ENCODE measurements at places on chromosomes 12 and 14.

DNA sequence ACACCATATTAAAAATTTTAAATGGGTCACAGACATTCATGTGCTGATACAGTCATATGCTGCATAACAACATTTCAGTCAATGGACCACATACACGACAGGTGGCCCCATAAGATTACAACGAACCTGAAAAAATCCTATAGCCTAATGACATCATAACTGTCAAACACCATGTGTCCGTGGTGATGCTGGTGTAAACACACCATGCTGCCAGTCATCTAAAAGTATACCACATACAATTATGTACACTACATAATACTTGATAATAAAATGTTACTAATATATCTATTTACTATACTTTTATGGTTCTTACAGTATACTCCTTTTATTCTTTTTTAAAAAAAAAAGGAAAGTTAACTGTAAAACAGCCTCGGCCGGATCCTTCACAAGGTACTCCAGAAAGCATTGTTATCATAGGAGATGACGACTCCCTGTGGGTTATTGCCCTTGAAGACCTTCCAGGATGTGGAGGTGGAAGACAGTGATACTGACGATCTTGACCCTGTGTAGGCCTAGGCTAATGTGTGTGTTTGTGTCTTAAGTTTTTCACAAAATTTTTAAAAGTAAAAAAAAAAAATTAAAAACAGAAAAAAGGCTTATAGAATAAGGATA is 5.0 kb upstream of the TDG start:
- DNase-seq = no peak

DNA sequence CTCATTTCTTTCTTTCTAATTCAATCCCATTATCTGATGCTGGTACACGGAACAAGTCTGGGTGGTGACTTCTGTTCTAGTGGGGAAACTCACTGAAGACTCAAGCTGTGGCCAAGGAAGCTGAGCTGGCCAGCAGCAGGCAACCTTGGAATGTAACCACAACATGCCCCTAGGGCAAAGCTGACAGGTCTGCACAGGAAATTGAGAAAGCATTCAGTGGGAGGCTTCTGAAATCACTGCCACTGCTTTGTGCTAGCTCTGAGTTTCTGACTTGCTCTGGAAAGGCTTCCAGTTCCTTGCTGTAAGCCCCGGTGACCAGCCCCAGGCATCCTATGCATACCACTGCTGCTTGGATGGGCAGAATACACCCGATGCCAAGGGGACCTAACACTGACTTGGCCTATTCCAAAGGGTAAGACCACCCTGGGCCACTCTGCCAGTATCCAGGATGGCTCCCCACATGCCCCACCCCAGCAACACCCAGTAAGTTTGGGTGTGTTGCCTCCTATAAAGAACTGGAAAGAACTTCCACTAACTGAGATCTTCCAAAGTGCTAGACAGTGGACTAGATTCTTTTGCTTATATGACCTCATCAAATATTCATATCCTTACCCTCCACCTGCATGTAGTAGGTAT is 84.5 kb upstream of the CDKN3 start:
- no peak for DNase-seq

DNA sequence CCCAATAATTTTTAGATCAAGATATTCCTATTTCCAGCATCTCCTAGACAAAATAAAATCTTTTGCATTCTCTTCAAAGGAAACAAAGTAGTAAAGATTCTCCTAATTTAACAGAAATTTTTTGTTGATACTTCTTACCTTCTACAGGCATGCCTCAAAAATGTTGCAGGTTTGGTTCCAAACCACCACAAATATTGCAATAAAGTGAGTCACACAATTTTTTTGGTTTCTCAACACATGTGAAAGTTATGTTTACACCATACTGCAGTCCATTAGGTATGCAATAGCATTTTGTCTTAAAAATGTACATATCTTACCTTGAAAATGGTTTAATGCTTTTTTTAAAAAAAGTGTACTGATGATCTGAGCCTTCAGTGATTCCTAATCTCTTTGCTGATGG is 65.6 kb upstream of the USP15 start:
- DNase-seq = no peak

- no peak for DNase-seq
Observed at GRCh38 chr14:47790477-47790876, 115.1 kb upstream of the MDGA2 start.

- DNase-seq = no peak
Observed at GRCh38 chr12:75690296-75690955, 179.0 kb upstream of the KRR1 start.

DNA sequence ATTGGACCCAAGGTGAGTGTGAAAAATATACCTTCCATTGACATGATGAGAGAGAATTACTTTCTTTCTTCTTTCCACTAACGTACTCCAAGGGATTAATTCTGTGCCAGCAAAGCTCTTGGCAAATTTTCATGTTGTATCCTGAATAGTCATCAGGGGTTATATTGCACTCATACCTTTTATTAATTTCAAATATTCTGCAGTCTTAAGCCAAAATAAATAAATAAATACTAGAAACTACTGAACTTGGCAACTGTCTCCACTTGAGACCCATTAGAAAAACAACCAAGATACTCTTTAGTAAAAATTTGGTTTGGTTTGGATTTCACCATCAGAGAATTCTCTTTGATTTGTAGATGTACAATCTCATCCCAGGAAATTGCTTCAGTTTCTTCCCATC is 22.1 kb upstream of the CLEC14A start:
- no peak for DNase-seq

DNA sequence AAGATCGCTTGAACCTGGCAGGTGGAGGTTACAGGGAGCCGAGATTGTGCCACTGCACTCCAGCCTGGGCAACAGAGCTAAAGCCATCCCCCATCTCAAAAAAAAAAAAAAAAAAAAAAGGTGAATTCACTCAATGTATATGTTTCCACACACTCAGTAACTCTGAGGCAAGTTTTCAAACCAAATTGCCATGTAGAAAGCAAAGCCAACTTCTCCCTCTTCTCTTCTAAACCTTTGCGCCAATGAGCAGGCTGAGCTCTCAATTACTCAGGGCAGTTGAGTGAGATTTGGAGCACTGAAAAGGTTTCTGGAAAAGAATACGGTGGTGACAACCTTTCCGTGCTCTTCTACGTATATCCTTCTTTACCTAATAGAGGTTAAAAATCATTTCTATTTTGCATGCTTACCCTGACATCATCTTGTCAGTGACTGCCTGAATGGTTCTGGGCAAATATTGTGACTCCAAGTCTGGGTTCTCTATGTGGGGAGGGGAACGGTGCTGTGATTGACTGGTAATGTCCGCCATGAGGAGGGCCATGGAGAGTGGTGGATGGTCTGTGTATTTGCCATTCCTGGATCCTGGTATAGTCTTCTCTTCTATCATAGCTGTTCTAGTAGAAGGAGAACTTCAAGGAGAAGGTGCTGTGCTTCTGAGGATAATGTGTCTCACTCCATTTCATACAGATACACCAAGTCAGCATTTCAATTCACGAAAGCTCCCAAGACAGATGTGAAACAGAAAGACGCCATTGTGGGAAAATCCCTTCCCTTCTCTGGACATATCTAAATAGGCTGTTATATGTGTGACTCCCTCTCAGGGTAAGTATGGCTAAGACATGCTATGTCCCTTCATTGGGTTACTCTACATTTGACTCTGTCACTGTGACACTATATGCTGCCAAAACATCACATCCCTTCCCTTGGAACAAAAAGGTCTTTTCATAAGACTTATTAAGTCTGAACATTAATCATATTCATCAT is 46.2 kb upstream of the MED13L start:
- no peak for DNase-seq

GRCh38 chr14:95189367-95190132 is 32.2 kb upstream of the DICER1 start:
- no peak for DNase-seq

DNA sequence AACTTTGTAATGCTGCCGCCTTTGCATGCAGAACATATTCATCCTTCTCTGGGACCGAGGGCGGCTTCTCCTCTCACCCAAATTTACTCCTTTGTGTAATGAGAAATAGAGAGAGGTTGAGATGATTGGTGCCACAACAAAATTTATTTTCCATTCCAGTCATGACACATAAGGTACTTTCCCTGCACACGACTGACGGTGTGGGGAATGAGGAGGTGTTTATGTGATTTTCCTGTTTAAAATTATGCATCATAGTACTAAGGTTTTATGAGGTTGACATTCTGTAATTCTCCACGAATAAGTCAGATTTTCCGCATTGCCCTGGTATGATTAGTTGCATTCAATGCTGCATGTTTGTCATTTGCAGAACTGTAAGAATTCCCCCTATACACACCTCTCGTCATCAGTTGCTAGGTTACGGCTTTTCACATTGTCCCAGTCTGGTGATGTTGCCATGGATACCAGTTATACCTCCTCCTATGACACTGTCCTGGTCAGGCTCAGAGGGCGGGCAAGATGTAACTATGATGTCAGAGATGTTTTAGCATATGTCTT is 23.1 kb downstream of the BICDL1 start:
- DNase-seq = no peak

DNA sequence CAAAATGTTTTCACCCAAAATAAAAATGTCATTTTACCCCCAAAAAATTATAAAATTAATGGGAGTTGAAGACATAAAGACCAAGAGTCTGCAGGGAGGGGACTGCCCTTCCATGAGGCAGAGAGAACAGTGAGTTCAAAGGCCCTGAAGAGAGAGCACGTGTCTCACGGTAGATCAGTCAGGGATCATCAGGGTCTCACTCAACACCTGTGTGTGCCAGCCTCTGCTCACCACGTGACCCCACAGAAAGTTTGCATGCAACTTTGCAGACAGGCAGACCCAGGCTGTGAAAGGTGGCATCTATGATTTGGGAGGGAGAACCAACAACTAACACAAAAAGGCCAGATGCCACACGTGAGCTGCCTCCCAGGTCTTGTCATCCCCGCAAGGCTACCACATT is 33.1 kb downstream of the CLMN start:
- no peak for DNase-seq

DNA sequence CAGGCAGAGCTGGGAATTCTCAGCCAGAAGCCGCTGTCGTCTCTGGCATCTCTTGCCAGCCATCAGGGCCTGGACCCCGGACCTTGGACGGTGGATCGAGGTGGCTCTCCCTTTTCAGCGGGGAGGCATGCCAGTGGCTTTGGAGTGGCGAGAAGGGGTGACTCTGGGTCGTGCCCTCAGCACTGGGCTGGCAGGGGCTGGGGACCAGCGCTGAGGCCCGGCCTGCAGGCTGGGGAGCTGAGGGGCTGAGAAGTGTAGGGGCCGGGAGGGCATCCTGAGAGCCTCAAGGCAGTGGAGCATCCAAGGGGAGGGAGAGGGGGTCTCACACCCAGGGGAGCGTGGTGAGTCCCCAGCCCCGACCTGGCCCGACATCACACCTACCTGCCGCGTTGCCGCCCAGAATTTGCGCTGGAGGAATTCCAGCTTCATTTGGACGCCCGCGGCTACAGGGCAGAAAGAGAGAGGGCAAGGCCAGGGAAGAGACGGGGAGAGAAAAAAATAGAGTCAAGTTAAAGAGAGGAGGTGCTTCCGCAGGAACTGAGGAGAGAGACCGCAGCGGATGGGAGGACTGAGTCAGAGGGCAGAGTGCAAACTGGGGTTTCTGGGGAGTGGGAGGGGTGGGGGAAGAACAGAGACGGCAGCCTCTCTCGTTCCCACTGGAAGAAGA is 9.0 kb upstream of the LRTM2 start:
- DNase-seq = no peak

GRCh38 chr14:28676479-28676878 is 90.1 kb upstream of the FOXG1 start:
- no peak for DNase-seq

DNA sequence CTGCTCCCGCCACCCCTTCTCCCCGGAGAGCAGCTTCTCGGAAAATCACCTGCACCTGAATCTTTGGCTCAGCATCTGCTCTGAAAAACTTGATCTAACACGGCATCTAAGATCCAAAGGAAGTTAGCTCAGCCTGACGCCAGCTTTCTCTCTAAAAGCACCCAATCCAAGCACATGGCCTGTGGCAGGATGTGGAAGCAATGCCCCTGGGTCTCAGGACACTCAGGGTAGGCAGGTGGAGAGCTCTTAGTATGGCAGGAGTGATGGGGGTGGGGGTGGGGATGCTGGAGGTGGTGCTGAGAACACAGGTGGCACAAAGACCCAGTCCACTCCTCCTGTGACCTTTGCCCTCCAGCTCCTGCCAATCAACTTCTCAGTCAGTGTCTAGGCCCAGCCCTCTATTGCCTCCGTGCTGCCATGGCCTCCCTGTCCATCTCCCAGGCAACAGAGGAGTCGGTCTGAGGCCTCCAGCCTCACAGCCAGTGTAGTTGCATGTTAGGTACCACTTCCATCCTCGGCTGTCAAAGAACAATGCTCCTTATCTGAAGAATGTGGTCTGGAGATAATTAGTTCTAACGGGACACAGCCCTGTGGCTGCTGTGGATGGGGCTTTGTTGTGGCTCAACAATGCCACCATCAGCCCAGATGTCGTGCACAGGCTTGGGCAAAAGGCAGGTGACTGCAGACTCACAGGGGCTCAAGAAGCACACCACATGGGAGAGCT is 180.0 kb upstream of the C14orf180 start:
- no peak for DNase-seq

DNA sequence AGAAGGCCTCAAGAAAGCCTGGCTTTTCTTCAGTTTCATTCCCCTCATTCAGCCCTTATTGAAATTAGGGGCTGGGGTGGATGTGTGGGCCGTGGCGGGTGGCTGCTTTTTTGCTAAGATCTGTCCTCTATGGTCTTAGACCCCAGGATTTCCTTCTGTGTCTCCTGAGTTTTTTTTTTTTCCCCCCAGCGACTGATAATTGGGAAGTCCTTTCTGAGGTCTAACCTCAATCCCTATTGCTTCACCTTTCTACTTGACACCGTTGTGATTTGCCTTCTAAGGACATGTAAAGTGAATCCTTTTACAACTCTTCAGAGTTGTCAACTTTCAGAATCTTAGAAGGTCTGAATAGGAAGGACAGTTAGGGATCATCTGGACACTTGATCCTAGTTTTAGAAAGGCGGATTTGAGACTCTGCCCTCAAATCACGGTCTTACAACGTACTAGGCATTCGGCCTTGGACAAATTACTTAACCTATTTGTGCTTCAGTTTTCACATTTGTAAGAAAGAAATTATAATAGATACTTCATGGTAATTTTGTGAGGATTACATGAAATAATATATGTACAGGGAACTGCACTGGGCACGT is 4.4 kb downstream of the GPR84 start:
- peak; percentile 66 for DNase-seq

GRCh38 chr12:90829044-90829443 is 125.9 kb downstream of the CCER1 start:
- DNase-seq = no peak

DNA sequence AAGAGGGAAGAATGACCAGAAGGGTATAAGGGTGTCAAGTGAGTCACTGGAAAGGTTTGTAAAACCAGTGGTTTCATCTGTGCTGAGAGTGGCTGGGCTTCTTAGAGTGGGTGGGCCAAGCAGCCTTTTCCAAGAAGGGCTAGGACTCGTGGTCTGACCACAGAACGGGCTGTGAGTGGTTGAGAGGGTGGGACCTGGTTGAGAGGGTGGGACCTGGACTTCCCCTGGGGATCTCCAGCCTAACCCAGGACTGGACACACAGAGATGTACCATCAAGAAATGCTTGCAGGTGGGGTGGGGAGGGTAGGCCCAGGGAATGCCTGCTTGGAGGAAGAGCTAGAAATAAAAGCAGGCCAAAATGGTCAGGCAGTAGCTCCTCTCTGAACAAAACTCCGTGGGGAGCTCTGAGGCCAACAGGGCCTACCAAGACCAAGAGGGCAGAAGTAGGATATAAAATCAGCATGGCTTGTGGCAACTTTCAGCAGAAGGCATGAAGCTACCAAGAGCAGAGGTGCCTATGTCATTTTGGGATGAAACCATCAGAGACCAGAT is 140.5 kb downstream of the FOXN3 start:
- DNase-seq = peak; percentile 71

Data from OCI-M1 (cell line).